ENCODE measurements at places on chromosomes 12 and 14.

GRCh38 chr14:56730538-56731145 is 79.6 kb downstream of the OTX2 start:
- DNase-seq: no peak

- no peak for DNase-seq
Observed at GRCh38 chr12:93055221-93055620, 126.1 kb upstream of the EEA1 start.

- no peak for DNase-seq
Observed at GRCh38 chr12:15714256-15714655, 74.9 kb downstream of the EPS8 start.

- DNase-seq: no peak
Observed at GRCh38 chr14:41666301-41666700, 59.6 kb downstream of the LRFN5 start.

DNA sequence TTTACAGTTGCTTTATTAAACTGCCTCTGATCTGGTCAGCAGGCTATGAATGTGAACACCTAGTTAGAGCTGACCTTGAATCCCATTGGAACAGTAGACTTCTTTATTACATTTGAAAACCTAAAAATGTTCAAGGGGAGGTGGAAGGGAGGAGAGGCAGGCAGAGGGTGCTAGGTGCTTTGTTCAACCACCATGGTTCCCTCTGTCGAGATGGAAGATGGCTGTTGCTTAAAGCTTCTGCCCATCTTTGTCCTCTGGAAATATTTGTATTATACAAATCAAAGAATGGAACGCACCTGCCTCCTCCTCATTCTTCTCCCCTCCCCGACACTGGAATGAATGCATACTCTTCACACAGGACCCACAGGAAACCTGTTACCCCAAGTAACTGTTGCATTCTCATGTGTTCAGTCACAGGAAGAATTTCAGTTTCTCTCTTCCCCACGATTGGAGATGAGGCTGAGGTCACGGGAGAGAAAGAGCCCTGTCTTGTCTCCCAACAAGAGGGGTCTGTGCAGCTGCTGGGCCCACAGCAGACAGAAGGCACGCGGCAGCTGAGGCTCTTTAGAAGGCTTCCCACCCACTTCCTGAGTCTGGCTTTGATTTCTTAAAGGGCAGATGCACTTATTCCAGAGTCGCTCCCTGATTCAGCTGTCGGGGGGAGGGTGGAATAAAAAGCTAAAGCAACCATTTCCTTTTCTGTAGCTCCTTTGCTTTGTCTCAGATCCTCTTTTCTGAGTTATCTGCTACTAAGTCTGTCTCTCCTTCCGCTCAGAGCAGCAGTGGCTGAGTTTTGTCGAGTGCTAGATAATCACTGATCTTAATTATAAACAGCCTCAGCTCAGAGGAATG is 217.9 kb upstream of the BTG1 start:
- peak; percentile 63 for DNase-seq

- no peak for DNase-seq
Observed at GRCh38 chr12:132389526-132390286, 60.3 kb upstream of the GALNT9 start.

DNA sequence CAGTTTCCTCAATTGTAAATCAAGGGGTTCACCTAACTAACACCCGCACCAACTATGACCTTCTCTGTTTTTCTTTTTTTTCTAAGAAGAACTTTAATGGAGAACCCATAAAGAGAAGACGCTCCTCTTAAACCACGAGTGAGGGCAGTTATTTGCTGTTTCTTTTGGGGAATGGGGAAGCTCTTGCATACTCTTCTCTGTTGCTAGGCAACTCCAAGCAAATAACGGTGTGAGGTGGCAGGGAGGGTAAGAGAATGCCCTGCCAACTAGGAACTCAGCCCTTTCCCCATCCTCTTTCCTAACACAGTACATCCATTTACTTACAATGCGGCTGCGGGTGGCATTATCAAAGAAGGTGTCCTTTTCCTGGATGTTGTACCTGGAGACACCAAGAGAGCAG is 114.9 kb downstream of the ANO2 start:
- DNase-seq: no peak

DNA sequence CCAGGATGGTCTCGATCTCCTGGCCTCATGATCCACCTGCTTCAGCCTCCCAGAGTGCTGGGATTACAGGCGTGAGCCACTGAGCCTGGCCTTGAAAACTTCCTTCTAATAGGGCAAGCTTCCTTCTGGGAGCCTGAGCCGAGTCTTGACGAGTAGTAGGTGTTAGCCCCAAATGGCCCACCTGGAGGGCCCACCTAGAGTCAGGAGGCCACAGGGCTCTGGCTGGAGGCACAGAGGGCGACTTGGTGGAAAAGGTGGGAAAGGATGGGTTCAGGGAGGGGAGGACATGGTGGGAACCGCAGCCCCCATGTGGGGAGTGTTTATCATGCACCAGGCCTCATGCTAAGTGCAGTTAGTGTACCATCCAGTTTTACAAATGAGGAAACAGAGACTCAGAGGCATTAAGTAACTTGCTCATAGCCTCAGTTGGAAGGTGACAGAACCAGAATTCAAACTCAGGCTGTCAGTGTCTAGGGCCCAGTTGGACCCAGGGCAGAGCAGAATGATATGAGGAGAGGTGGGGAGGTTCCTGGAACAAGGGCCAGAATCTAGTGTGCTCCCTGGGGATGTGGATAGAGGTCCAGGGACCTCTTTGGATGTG is 3.1 kb upstream of the LRP1-AS start:
- no peak for DNase-seq

DNA sequence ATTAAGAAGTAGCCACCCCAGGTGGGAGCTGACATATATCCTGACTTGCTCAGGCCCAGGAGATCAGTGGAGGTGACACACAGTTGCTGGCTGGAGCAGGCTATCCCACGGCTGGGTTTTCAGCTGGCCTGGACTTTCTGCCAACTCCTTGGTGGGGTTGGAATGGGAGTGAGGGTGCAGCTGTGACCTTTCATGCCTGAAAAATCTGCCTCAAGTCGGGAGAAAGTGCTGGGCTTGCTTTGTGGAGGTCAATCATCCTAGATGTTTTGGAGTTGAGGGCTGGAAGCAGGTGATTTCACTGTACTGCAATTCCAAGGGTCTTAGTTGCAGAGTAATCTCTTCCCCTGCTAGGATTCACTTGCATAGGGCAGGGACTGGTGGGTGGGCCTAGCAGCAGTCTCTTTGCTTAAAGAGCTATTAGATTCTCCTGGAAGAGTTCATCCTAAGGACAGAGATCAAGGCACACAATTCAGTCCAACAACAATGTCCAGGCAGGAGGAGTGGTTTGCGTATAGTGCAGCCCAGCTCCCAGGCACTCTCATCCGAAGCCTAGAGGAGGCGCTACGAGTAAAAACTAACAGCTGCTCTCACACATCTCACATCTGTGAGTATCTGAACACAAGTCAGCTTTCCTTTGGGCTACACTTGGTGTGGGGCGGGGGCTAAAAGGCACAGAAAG is 98.1 kb downstream of the GAS2L3 start:
- DNase-seq: no peak

DNA sequence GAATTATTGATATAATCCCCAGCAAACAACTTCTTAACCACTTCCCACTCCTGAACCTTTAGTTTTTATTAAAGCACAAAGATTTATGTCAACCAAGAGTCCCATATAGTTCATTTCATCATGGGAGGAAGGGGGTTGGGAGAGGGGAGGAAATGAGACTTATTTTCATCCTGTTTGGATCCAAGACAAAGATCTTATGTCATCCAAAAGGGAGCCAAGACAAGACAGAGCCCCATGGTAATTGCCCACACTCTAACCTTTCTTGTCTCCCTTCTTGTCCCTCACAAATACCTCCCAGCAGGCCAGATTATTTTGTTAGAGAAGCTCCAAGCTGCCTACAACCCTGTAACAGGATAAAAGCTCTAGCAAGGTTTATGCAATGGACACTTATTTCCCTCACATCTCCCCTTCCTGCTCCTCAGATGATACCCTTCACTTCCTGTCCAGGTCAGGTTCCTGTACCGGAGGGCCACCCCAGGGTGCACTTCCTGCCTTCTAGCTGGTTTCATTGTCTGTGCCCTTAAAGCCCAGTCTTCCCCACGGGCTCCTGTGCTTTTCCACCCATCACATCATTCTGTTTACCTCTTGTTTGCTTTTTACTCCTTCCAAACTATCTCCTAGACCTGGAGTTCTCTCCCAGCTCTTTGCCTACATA is 123.7 kb upstream of the MDM1 start:
- peak; percentile 31 for DNase-seq

GRCh38 chr12:115998119-115998633 is 279.3 kb downstream of the MED13L start:
- peak; percentile 28 for DNase-seq

DNA sequence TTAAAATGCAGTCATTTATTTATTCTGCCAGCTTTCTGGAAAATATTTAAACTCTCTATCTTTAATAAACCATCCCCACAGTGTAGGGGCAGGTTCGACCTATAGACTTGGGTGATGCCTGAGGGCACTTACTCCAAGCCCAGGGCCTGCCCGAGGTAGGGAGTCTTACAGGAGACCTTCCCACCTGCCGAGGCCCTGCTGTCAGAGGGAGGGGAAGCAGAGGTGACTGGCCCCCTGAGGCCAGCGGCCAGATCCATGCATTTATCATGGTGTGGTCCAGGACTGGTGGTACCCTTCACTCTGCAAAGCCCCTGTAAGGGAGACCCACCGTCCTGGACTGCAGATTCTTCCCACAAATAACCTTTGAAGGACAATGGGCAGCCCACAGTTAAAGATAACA is 7.6 kb downstream of the EML1 start:
- no peak for DNase-seq

GRCh38 chr14:68785534-68786490 is 7.1 kb downstream of the ZFP36L1 start:
- peak; percentile 39 for DNase-seq

Data from CD4-positive, alpha-beta T cell treated with Interleukin-6 at 100 ng/mL for 8 hours (primary cell).